Iris pigment epithelial cell (primary cell): ENCODE measurements at places on chromosomes 6 and 20.

DNA sequence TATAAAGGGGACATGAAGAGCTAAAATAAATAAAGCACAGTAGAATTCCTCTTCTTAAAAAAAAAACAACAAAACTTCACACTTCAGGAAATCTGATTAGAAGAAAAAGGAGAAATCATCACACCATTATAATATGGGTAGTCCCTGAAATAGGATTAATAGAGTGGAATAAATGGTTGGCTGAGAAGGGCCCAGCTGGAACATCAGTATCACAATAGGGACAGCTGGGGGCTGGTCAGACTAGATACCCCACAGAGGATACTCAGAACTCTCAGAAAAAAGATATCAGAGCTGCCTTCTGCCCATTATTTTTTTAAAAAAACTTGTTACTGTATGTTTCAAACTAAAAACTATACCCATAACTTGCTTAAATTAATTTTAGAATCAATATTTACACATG lies 75.2 kb downstream of the DST start:
- no peak for DNase-seq

DNA sequence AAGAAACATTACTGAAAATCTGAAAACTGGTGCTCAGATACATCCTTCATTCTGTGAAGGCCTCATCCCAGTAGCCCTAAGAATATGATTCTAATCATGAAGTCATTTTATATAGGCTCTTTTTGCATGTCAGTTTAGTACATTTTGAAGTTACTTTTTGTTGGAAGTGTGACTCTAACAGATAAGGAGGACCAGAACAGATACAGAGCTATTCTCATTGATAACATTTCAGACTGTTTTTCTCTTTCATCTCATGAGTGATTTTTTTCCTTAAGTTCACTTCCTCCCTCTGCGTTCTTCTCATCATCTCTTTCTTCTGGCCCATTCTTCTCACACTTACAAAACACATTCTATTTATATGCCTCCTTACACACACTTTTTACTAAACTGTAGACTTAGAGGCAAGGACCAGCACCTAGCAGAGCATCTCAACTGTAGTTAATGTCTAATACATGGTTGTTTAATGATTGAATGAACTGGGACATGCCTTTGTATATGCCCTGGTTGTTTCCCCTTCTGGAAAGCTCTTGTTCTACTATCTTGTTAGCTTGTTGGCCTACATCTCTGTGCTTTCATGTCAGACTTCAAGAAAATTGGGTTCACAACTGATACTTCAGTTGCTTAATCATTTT lies 8.7 kb downstream of the CTNNBL1 start:
- no peak for DNase-seq

- DNase-seq, result no peak
These were observed 10.1 kb upstream of the RTF2 start for GRCh38 chr20:56458206-56458821.

DNA sequence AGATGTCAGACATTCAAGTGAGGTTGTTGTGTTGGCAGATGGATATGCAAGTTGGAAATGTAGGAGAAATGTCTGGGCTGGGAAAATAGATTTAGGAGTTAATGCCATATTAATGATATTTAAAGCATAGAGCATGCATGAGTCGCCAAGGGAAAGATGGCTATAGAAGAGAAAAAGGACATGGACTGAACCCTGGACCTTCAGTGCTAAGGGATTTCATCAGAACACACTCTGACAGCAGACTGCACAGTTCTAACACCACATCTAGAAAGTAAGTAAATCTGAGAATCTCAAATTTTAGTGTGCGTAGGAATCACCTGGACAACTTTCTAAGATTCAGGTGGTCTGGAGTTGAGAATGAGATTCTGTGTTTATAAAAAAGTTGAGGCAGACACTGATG lies 17.3 kb upstream of the POLR1H start:
- no peak for DNase-seq

GRCh38 chr6:41730531-41731436 lies 4.6 kb downstream of the TFEB start:
- DNase-seq, result peak; percentile 38

DNA sequence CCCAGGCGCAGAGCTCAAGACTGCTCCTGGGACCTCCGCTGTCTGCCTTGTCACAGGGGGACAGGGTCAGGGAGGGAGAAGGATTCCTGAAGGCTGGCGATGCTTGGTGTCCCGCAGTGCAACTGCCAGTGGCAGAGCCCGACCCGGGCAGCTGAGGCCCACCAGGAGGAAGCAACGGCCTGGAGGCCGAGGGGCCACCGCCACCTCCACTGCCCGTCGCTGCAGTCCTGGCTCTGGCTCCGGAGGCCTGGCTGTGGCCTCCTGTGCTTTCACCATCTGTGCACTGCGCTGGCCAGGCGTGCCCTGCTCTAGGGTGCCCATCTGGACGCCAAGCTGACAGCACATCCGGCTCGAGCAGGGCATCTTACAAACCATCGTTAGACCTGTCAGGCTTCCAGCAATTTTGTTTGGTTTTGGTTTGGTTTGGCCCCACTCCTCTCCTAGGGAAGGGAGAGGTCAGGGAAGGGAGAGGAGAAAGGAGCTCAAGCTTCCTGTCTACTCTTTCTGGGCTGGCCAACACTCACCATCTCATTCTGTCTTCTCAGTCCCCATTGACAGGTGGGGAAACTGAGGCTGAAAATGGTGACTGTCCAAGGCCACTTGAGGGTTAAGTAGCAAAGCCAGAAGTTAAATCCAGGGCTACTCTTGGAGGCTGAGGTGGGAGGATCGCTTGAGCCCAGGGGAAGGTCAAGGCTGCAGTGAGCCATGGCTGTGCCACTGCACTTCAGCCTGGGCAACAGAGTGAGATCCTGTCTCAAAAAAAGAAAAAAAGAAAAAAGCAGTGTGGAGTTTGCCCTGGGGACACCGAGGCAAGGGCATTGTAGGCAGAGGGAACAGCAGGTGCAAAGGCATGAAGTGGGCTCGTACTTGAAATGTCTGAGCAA lies 37.7 kb upstream of the NOL4L start:
- DNase-seq, result no peak

- DNase-seq, result no peak
These were observed 377.1 kb upstream of the BTBD3 start for GRCh38 chr20:11540558-11540957.

- no peak for DNase-seq
These were observed 766 bp downstream of the OLIG3 start for GRCh38 chr6:137493218-137494038.

DNA sequence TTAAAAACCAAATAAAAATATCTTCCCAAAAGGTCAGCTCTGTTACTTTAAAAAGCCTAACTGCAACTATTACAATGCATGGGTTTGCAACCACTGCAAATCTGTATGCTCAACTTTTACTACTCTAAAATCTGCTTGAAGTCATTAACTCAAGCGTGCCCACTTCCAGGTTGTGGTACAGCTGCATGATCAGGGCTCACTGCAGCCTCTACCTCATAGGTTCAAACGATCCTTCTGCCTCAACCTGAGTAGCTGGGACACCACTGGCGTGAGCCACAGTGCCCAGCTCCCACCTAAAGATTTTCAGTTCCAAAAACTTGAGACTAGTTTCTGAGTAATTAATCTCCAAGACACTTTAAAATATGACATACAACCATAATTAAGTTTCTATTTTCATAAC lies 8.2 kb downstream of the DIDO1 start:
- no peak for DNase-seq

- no peak for DNase-seq
These were observed 205.3 kb upstream of the ASCC3 start for GRCh38 chr6:101086473-101086872.

DNA sequence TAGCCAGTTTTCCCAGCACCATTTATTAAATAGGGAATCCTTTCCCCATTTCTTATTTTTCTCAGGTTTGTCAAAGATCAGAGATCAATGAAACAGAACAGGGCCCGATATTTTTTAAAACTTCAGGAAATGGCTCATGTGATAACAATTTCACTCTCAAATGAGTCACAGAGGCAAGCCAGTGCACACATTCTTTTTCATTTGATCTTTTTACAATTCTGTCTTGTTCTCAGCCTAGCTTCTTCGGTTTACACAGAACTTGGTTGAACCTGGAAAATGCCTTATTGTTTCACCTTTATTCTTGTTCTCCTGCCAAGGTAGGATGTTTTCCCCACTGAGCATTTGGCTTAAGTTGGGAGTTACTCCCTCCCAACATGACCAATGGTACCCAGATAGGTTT lies 258.9 kb downstream of the COL12A1 start:
- peak; percentile 70 for DNase-seq

DNA sequence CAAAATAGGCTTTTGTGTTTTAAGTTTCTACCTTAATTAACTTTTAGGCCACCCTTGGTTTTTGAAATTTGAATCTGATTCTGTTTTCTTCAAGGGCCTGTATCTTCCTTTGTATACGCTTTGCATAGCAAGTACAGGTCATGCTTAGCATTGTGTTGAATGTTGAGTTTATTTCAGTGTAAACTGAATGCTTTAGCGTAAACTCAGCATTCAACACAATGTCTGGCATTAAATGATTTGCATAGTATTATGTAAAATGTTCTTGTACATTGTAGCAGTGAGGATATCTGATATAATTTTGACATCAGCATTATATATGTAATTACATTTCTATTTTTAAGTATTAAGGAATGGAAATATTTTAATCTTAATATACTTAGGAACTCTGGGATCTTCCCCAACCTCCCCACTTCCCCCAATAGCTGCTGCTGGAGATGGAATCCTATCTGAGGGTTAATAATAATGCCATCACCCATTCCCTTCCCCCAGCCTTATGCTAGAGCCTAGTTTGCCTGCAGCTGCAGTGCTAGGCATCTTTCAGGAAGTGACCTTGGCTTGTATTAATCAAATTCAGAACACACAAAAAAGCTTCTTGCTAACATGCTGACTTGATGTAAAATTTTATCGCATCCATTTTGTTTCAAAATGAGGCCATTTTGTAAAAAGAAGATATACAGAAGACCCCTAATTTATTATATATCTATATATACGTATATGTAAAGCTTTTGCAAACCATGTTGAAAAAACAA lies 73.1 kb downstream of the NCOA3 start:
- peak; percentile 54 for DNase-seq

- DNase-seq, result no peak
These were observed 563 bp downstream of the MGME1 start for GRCh38 chr20:17969278-17969883.
